Smooth muscle cell of bladder (primary cell): ENCODE measurements at places on chromosomes 13 and 19. TPM values are rescaled to one million over a fixed set of nuclear protein-coding genes. Genes with fewer than 3 reads are reported as not detected.

Gene SPACA4
- total RNA-seq: 0.14 TPM in 1 of 2 replicates, not detected in the other

Gene STRN4
- total RNA-seq: 55.9 and 58.9 TPM in 2 replicates

Gene ECSIT
- total RNA-seq: 27.7 and 43.3 TPM in 2 replicates

Gene BEST2
- not detected in 2 replicates for total RNA-seq

Gene SHC2
- 1.1 and 1.3 TPM in 2 replicates for total RNA-seq

Gene ZNF575
- total RNA-seq: 0.14 and 0.28 TPM in 2 replicates

Gene TMEM86B
- total RNA-seq: 1.1 and 1.2 TPM in 2 replicates

Gene SERP2
- 7.1 and 8.0 TPM in 2 replicates for total RNA-seq

Gene FAM124A
- total RNA-seq: 1.3 and 1.7 TPM in 2 replicates

Gene CPB2
- not detected in 2 replicates for total RNA-seq

Gene MOB3A
- 11.2 and 14.3 TPM in 2 replicates for total RNA-seq

Gene SMARCA4
- 35.0 and 38.8 TPM in 2 replicates for total RNA-seq
